IPS DF 6.9 (cell line): ENCODE measurements at places on chromosomes 11 and 22.

DNA sequence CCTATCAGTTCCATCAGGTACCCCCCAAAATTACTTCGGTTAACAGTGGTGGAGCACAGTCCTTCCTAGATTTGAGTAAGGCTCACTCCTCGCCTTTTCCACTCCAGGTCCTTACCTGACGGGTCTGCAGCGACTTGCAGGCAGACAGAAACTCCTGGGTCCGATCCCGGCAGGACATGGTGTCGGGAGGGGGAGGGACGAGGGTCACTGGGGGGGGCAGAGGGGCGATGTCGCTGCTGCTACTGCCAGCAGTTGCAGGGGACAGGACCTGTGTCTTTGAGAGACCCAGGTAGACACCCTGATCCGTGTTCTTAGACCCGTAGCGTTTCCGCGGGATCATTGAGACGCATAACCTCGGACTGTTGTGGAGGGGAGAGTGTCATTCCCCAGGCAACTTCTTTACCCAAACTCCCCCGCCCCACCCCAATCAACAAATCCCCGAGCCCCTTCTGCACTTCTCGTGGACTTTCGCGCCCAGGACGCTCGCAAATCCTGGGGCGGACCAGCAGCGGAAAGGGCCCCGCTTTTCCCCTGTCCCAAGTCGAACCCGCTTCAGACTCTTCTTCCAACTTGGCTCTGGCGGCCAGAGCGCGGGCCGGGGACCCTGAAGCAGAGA, 839 bp downstream of the STX5 start:
- DNase-seq, result no peak

DNA sequence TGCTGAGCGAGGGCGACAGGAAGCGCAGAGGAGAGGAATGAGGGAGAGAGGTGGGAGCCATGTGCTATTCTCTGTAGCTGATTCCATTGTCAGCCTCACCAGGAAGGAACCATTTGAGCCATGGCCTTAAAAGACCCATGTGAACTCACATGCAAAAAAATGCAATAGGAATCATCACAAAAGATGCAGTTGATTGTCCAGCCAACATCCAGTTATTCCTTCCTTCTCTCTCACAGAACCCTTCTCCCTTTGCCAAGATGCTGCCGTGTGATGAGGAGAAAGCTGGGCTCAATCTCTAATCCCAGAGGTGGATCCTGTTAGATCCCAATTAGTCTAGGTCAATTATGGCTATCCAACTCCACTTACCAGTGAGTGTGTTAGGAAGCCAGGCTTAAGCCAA, 58.2 kb upstream of the RRAS2 start:
- no peak for DNase-seq

DNA sequence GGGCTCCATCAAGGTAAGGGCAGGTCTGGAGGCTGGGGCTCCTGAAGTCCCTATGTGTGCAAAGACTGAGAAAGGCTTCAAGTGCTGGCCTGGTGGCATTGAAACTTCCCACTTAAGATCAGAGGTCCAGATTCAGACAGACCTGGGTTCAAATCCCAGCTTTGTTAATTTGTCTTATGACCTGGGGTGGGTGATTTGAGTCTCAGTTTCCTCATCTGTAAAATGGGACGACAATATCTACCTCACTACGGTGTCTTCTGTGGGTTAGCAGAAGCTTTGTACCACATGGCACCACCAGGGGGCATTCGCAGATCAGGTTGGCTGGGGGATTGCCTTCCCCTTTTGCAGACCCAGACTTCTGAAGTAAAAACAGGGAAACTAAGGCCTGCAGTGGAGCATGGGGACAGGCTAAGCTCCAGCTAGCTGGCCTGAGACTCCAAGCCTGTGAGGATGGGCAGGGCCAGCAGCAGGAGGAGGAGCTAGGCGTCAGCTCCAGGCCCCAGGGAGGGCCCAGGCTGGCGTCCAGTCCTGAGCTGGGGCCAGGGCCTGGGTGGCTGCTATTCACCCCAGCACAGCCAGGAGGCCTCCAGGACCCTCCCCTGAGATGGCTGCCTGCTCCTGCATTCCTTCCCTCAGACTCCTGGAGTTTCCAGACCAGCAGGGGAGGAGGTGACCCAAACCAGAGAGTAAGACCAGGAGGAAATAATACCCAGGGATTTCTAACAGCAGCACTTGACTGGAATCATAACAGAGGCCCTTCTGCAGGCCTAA, 1.5 kb downstream of the CASTOR1 start:
- DNase-seq, result peak; percentile 82

GRCh38 chr11:68766786-68767185, 15.5 kb upstream of the TESMIN start:
- DNase-seq, result no peak

DNA sequence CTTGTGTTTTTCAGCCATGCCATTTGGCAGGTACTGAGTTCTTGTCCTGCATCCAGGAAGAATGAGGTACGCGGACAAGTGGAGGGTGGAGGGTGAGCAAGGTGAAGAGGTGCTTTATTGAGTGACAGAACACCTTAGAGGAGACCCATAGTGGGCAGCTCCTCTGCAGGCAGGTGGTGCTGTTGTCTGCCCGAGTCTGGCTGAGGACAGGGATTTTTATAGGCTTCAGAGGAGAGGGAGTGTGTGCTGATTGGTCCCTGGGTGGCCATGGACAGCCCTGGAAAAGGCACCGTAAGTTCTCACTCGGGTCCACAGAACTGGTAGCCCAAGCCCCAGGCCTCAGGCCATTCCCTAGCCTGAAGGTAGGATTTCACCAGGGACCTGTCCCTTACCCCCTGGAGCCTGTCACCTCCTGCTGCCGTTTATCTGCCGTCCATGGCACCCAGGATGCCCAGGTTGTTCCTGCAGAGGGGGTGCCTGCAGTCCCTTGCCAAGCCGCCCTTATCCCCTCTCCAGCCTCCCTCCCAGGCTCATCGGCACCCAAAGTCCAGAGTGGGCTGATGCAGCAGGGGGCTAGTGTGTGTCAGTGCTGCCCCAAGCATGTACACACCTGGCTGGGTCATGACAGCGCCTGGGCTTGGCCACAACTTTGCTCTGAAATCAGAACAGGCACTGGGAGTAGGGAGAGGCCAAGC, 213.6 kb downstream of the LRRC4C start:
- no peak for DNase-seq

- DNase-seq, result no peak
These were observed 55.1 kb downstream of the KIAA1671 start for GRCh38 chr22:25007444-25008106.

DNA sequence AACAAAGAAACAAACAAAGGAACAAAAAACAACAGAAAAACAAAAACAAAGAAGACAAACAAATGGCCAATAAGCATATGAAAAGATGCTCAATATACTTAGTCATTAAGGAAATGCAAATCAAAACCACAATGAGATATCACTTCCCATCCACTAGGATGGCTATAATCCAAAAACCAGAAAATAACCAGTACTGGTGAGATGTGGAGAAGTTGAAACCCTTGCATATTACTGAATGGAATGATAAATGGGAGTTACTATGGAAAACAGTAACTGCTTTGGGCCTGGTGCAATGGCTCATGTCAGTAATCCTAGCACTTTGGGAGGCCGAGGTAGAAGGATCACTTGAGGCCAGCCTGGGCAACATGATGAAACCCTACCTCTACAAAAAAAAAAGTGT, 44.9 kb upstream of the RBFOX2 start:
- DNase-seq, result no peak

DNA sequence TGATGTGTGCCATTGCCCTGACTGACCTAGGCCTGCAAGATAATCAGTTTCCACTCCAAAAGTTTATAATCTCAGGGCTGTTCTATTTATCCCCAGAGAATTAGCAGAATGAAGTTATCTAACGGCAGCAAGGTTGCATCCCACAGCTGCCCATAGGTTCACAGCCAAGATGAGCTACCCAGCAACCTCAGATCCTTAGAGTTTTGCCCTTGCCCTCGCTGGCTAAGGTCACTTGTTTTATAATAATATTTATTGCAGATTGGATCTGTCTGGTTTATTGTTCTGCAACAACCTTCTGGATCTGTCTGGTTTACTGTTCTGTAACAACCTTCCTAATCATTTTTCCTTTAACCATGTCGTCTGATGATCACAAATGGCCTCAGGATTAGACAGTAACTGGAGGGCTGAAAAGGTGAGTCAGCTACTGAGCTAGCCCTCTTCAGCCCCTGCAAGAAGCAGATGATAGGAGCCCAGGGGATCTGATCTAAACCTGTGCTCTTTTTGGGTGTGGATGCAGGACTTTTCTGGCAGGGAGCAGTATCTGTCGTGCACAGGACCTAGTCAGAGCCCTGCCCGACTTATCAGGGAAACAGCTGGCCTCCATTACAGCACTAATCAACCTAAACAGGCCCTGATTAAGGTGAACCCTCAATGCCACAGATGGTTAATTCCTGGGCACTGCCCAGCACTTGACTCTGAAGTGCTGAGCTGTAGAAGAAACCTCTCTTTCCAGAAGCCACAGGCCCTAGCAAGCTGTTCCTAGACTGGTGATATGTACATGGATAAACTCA, 642.9 kb upstream of the KIRREL3 start:
- DNase-seq, result no peak

GRCh38 chr11:130144141-130144540, 15.4 kb upstream of the ST14 start:
- DNase-seq, result no peak

DNA sequence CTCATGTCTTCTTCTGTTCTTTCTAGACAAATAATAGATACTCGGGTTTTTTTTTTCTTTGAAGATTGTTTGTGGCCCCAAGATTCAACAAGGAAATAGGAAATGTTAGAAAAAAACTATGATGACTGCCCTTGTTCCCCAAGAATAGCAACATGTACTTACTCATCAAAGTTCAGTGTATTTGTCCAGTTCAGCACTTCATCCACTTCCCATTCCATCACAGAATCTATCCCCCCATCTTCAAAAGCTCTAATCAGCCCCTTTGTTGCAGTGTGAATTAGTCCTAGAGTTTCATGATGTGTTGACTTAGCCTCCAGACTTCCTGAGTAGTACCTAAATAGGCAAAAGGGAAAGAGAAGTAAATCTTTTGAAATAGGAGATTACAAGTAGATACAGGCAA, 74.3 kb downstream of the C11orf65 start:
- DNase-seq, result no peak

DNA sequence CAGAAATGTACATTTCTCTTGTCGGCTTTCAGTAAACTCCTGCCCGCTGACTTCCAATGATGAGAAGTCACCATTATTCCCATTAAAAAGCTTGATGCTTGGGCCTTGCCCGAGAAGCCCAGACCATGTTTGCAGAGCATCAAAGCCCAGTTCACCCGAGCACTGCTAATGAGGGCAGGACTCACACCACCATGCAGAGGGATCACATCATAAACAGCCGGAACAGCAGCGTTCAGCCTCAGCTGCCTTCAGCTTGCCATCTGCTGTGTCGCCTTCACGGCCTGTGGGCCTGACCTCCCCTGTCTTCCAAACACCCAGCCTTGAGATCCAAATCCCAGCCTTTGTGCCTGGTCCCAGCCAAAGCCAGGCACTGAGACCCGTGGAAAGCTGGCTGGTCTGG, 105.4 kb upstream of the CSNK2A3 start:
- DNase-seq, result no peak

GRCh38 chr11:40987776-40988435, 471.5 kb downstream of the LRRC4C start:
- no peak for DNase-seq

GRCh38 chr22:46259374-46259773, 3.8 kb downstream of the PKDREJ start:
- DNase-seq, result no peak

- DNase-seq, result no peak
These were observed 627 bp downstream of the JRKL start for GRCh38 chr11:96390488-96390792.

DNA sequence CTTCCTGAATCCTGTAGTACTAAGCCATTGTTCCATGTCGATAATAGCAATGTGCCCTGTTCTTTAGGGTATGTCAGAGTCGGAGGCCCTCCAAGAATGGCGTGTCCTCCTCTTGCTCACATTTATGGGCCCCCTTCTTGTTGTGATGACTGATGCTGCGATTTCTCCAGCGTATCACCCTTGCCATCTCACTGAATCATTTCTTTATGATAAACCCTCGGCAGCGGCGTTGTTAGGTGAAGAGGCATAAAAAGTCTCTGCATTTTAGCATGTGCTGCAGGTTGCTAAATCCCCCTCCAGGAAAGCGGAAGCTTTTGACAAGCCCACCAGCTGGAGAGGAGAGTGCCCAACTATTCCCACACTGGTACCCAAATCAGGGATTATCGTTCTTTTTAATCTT, 1045.3 kb downstream of the BRD1 start:
- no peak for DNase-seq

- no peak for DNase-seq
These were observed 30.2 kb downstream of the HTR3B start for GRCh38 chr11:113934761-113935160.

GRCh38 chr11:130436171-130436570, 7.8 kb upstream of the ADAMTS8 start:
- DNase-seq, result no peak

GRCh38 chr11:36306888-36307287, 10.8 kb downstream of the PRR5L start:
- DNase-seq, result no peak

GRCh38 chr11:126930091-126930841, 70.3 kb downstream of the KIRREL3 start:
- DNase-seq, result no peak

GRCh38 chr11:112221274-112221835, 4.9 kb upstream of the PTS start:
- no peak for DNase-seq

DNA sequence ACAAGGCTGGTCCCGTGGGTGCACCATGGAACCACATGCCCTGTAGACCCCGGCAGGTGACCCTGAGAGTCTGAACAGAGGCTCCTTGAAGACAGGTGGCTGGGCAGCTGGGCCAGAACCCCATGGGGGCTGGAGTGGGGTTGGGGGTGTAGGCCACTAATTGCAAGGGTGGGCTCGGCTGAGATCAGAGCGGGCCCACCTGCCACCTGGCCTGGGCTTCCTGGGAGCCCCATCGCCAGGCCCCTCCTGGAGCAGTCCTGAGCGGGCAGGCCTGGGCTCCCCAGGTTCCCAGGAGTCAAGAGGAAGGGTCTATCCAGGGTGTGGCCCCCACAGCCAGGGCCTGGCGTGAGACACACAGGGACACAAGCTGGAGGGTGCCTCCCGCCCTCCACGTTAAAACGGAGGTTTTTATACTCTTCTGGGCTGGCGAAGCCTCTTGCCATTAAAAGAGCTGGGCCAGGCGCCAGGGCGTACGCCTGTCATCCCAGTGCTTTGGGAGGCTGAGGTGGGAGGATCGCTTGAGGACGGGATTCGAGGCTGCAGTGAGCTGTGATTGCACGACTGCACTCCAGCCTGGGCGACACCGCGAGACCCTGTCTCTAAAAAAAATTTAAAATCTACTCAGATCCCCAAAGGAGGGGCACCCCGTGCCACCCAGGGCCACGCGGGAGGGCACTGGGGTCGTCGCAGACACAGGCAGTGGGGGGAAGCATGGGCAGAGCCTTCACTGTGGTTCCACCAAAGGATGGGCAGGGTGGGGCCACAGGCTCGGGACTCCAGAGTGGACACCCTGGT, 4.8 kb upstream of the TRABD start:
- no peak for DNase-seq

GRCh38 chr11:77400775-77401449, 73.0 kb downstream of the PAK1 start:
- DNase-seq, result no peak
